ENCODE measurements at places on chromosomes 1 and 21. TPM values are rescaled to one million over a fixed set of nuclear protein-coding genes. Genes with fewer than 3 reads are reported as not detected.
A peak's percentile ranks its signal among the peaks of the same experiment; 100 is the strongest.

GRCh38 chr1:112744009-112744578 lies 29.0 kb upstream of the PPM1J start:
- peaks cover 60% of the 10 kb centered on the region for H3K27me3 ChIP-seq
- no peak overlapping the region for H3K27ac ChIP-seq
- H3K4me3 ChIP-seq = no peak overlapping the region
- no peaks in the 10 kb centered on the region for H3K36me3 ChIP-seq

DNA sequence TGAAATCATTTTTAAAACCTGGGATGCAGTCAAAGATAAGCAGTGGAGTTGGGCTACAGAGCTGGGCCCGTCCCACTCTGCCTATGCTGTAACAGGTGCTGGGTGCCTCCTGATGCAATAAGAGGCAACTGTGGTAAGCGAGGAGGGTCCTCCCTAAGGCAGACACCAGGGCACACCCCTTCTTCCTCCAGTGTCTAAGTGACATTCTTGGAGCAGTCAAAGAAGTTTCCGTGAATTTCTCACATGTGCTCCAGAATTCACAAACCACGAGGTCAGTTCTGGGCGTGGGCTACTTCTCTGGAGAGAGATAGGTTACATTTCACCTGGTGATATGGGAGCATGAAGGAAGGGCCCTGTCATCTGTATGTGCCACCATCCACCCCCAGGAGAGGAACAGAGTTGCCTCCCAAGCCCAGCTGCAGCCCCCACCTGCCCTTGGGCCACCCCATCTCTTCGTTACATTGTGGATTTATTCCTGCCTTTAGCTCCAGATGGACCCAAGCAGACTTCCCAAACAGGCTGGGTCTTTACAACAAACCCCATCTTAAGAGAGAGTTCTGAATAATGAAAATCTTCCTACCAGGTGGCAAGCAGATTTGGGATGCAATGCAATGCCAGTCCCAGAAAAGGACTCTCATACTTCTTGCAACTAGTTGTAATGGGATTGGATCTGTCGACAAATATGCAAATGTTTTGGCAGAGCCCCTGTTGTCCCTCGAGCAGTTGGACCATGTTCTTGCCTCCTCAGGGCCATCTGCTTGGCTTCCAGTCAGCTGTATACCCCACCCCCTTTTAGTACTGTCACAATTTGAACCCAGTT lies 82.5 kb upstream of the CNTN2 start:
- no peaks in the 10 kb centered on the region for H3K4me1 ChIP-seq
- no peak for DNase-seq
- H3K27me3 ChIP-seq = peaks cover 18% of the 10 kb centered on the region

DNA sequence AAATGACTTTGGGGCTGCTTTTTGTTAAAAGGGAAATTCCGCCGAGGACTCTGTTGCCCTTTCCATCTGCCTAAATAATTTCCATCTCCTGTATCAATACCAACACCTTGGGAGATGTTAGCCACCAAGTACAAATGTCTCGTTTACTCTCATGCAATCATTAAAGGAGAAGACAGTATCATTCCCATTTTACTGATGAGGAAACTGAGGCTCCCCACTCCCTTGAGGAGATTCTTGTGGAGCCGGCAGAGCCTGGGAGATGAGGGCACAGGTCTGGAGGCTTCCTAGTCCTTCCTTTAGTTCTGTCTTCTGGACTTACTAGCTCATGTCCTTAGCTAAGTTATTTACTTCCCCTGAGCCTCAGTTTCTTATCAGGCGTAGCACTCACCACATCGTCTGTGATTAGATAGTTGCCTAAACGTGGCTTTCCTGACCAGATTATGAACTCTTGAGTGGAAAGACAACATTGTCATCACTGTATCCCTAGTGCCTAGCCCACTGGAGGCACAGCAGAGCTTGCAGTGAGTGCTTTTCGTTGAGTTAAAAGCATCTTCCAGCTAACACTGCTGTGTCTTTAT lies 81.6 kb downstream of the ADSS2 start:
- H3K27me3 ChIP-seq = no peaks in the 10 kb centered on the region
- DNase-seq = no peak
- no peak overlapping the region for H3K27ac ChIP-seq

- DNase-seq = peak; percentile 83
- peak overlapping the region; percentile 72 for H3K4me3 ChIP-seq
- peaks cover 2% of the 10 kb centered on the region for H3K36me3 ChIP-seq
- H3K4me1 ChIP-seq = peaks cover 89% of the 10 kb centered on the region
- peak overlapping the region; percentile 84 for H3K27ac ChIP-seq
Measured at GRCh38 chr1:117656202-117656641, 50.4 kb downstream of the TENT5C start.

DNA sequence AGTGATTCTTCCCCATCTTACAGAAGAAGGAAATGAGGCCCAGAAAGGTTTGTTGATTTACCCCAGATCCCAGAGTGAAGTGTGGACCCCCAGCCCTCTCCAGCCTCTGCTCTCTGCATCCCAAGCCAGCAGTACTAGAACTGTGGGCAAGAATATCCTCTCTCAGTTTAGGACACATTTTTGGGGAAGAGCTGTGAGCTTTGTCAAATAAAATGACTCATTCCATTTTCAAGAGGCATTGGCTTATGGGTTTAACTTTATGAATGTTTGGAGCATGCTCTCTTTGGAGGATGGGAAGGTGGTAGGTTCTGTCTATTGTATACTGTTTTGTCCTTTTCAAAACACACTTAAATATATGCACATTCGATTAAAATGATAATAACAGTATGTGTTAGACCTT lies 70.6 kb upstream of the CNTN2 start:
- H3K36me3 ChIP-seq = no peaks in the 10 kb centered on the region
- no peak overlapping the region for H3K4me3 ChIP-seq
- H3K27me3 ChIP-seq = peaks cover 15% of the 10 kb centered on the region
- no peak overlapping the region for H3K27ac ChIP-seq
- H3K4me1 ChIP-seq = no peaks in the 10 kb centered on the region
- no peak for DNase-seq

DNA sequence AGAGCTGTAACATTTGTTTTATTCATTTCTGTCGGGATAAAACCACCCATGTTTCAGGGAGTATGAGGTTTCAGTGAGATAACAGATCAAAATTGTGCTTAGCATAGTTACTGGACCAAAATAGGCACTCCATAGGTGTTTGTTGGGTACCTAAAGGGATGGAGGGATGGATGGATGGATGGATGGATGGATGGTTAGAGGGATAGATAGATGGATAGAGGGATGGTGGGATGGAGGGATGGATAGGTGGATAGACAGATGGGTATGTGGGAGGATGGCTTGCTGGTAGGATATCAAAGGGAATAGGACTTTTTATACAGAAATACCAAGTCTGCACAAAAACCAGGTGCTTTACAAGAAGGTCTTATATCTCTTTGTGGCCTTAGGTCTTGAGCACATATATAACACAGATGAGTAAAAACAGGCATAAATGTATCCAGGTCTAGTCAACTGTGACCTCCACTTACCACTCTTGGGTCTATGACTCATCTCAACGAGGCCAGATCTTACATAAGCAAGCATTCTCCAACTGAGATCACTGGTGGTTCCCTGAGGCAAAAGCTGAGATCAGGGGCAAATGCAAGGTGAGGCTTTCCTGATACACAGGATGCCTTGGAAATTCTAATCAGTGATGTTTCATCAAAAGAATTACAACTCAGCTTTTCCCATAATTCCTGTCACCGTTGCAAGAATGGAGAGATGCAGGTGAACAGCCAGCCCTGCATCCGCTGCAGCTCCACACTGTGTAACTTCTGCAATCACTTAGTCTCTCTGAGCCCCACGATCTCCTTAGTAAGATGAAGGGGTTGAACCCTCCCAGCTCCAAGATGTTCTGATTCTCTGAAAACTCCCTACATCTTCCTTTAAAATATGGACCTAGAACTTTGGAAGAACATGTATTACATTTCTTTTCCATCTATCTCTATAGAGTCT lies 32.0 kb downstream of the PTAFR start:
- DNase-seq = no peak
- H3K27me3 ChIP-seq = peaks cover 58% of the 10 kb centered on the region
- H3K4me3 ChIP-seq = no peak overlapping the region

- no peak for DNase-seq
- H3K36me3 ChIP-seq = peaks cover 21% of the 10 kb centered on the region
Measured at GRCh38 chr1:113073479-113073950, 517 bp downstream of the LRIG2 start.

DNA sequence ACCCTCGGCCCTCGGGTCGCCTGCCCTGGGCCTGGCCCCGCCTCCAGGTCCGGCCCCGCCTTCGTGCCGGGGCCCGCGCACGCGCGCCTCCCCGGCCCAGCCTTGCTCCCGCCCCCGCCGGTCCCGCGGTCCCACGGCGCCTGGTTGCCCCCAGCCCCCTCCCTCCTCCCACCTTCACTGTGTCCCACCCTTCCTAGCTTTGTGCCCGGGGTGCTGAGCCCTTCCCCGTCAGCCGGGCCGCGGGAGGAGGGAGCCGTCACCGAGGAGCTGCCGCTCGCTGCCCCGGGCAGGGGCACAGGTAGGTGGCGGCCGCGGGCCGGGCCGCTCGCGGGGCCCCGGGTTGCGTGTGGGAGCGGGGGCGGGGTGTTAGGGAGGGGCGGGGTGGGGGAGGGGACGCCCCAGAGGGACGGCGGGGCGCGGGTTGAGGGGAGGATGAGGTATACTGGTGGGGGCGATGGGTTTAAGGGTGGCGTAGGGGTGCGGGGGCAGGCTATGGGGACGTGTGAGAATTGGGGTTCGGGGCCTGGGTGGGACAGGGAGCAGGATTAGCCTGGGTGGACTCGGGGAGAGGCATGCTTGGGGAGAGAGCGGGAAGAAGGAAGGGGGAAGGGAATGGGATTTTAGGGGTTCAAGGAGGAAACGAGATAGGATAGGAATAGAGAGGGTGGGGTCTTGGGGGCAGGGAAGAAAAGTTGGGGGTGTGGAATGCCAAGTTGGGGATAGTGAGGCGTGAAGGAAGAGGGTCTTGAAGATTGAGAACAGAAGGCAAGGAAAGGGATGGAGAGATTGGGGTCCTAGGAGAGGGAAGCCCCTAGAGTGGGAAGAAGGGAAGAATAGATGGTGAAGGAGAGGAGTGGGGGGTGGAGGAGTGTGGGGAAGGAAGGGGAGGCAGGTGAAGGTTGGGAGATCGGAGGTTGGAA lies at the start of gene LRRC42:
TSS of gene LRRC42 (plus strand) at position 99 of the 920 bp plus-strand sequence. CDS start 5,650 bp downstream, outside the sequence.
- DNase-seq = no peak
- H3K36me3 ChIP-seq = peaks cover 41% of the 10 kb centered on the region
- H3K27ac ChIP-seq = peak within 1 kb of the TSS; percentile 87
- H3K4me3 ChIP-seq = peak within 1 kb of the TSS; percentile 92

DNA sequence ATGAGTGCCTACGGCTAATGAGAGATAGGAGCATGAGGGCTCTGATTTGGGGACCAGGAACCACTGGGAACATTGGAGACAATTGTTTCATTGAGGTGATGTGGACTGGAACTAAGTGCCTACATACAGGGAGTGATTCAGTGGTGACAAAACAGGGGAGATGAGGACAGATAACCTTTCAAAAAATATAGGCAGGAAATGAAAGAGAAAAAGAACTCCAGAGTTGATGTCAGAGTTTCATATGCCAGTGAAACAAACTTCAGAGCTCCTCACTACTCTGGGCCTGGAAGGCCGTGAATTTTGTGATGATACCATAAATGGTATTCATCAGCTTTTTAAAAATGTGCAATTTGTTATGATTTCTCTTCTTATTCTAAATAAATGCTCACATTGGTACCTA lies 39.3 kb downstream of the FASLG start:
- peaks cover 3% of the 10 kb centered on the region for H3K36me3 ChIP-seq
- peaks cover 54% of the 10 kb centered on the region for H3K4me1 ChIP-seq
- no peak for DNase-seq

GRCh38 chr1:242847390-242847993 lies 323.0 kb upstream of the PLD5 start:
- DNase-seq = no peak
- H3K27ac ChIP-seq = no peak overlapping the region
- H3K27me3 ChIP-seq = no peaks in the 10 kb centered on the region
- H3K36me3 ChIP-seq = no peaks in the 10 kb centered on the region

DNA sequence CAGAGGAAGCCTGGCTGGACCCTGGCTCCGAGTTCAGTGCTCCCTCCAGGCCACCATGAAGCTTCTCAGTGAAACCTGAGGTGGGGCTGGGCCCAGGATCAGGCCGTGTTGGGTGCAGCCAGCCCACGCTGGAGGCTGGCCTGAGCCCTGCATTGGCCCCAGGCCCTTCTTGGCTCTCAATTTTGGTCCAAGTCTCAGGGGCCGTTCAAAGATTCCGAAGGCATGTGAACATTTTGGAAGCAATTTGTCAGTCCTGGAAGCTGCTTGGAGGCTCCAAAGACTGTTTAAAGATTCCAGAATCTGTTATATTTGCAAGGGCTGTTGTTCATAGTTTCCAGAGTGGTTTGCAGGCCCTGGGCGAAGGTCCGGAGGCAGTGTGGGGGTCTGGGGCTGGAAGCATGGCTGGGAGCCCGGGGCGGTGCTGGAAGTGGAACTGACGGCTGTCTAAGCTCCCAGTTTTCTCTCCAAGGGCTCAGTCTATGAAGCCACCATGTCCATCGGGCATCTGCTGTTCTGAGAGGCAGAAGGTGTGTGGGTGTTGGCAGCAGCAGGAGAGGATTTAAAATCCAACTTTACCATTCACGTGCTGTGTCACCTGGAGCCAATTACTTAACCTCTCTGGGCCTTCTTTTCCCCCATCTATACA lies 104.9 kb downstream of the EPHB2 start:
- H3K4me1 ChIP-seq = no peaks in the 10 kb centered on the region
- DNase-seq = no peak
- H3K36me3 ChIP-seq = no peaks in the 10 kb centered on the region
- H3K27me3 ChIP-seq = peaks cover 2% of the 10 kb centered on the region
- no peak overlapping the region for H3K4me3 ChIP-seq
- no peak overlapping the region for H3K27ac ChIP-seq

GRCh38 chr1:78060857-78061563 lies 15.2 kb downstream of the GIPC2 start:
- DNase-seq = no peak
- no peak overlapping the region for H3K27ac ChIP-seq
- no peaks in the 10 kb centered on the region for H3K36me3 ChIP-seq
- H3K4me3 ChIP-seq = no peak overlapping the region
- peaks cover 9% of the 10 kb centered on the region for H3K27me3 ChIP-seq
- no peaks in the 10 kb centered on the region for H3K4me1 ChIP-seq

DNA sequence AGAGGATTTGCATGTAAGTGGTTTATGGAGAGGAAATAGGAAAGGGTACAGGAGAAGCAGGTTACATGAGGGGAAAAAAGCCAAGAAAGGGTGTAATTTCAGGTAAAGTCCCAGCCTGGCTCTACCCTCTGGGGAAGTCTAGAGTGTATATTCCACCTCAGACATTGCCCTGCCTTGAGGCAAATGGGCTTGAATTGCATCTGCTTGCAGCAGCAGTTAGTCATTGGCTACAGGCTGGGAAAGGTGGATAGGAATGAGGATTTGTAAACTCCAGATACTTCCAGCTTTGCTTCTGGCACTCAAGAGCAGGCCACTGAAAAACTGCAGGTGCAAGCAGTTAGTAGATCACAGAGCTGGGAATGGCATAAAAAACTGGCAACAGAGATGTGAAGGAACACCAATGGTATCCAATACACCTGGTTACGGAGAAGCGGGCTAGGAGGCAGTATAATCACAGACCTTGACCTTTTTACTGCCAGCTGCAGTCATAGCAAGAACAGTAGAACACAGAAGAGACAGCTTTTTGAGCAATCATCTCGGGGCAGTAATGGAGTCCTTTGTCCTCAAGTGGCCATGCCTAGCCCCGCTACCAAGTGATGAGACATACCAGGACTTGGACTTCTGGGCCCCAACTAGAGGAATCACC lies 226.9 kb upstream of the NRIP1 start:
- H3K27ac ChIP-seq = no peak overlapping the region
- H3K36me3 ChIP-seq = no peaks in the 10 kb centered on the region
- H3K27me3 ChIP-seq = no peaks in the 10 kb centered on the region
- no peaks in the 10 kb centered on the region for H3K4me1 ChIP-seq
- no peak overlapping the region for H3K4me3 ChIP-seq

The RGS8 gene
- total RNA-seq = not detected

The GPR25 gene
- total RNA-seq = not detected

The LCK gene
- total RNA-seq = 221 TPM

The CELA3A gene
- total RNA-seq = not detected

The CRNN gene
- total RNA-seq = not detected
